Hepatocyte (in vitro differentiated cells): ENCODE measurements at places on chromosomes 13 and 19. TPM values are rescaled to one million over a fixed set of nuclear protein-coding genes. Genes with fewer than 3 reads are reported as not detected.

FBXO27 gene
- polyA plus RNA-seq = 10.3 and 11.0 TPM in 2 replicates

GNG8 gene
- polyA plus RNA-seq = 2.4 and 4.6 TPM in 2 replicates

ZGLP1 gene
- polyA plus RNA-seq = 10.3 TPM in 2 replicates

MISP gene
- polyA plus RNA-seq = 38.4 and 50.9 TPM in 2 replicates

NCR1 gene
- polyA plus RNA-seq = not detected in 2 replicates

ATP4A gene
- polyA plus RNA-seq = 3.5 and 5.1 TPM in 2 replicates

GPR18 gene
- 0.35 TPM in 1 of 2 replicates, not detected in the other for polyA plus RNA-seq

C19orf85 gene
- polyA plus RNA-seq = not detected in 2 replicates

B3GNT8 gene
- polyA plus RNA-seq = 14.6 and 17.7 TPM in 2 replicates

TEX29 gene
- polyA plus RNA-seq = 1.8 and 4.2 TPM in 2 replicates

PPM1N gene
- 0.59 and 1.4 TPM in 2 replicates for polyA plus RNA-seq

USE1 gene
- polyA plus RNA-seq = 42.6 and 46.7 TPM in 2 replicates

SHISA7 gene
- not detected in 2 replicates for polyA plus RNA-seq

C19orf18 gene
- polyA plus RNA-seq = 1.9 and 2.0 TPM in 2 replicates

LGALS7B gene
- 0.72 TPM in 1 of 2 replicates, not detected in the other for polyA plus RNA-seq

DCLK1 gene
- 0.16 and 0.72 TPM in 2 replicates for polyA plus RNA-seq

GRCh38 chr19:28710278-28710677 is 502.7 kb downstream of the UQCRFS1 start:
- no peak overlapping the region for H3K4me3 ChIP-seq
- H3K36me3 ChIP-seq = no peaks in the 10 kb centered on the region
- no peaks in the 10 kb centered on the region for H3K27me3 ChIP-seq
- no peak overlapping the region for H3K27ac ChIP-seq
- peak; percentile 64 for DNase-seq

- H3K27ac ChIP-seq = no peak overlapping the region
- H3K36me3 ChIP-seq = no peaks in the 10 kb centered on the region
- no peak overlapping the region for H3K4me3 ChIP-seq
- no peak for DNase-seq
These were observed 287.9 kb upstream of the NBEA start for GRCh38 chr13:34654203-34654602.

GRCh38 chr19:28472843-28473242 is 740.1 kb downstream of the UQCRFS1 start:
- no peak for DNase-seq
- H3K4me1 ChIP-seq = peaks cover 6% of the 10 kb centered on the region
- no peak overlapping the region for H3K27ac ChIP-seq
- no peak overlapping the region for H3K4me3 ChIP-seq
- no peaks in the 10 kb centered on the region for H3K36me3 ChIP-seq

- H3K4me3 ChIP-seq = no peak overlapping the region
- peaks cover 3% of the 10 kb centered on the region for H3K36me3 ChIP-seq
- no peaks in the 10 kb centered on the region for H3K27me3 ChIP-seq
- no peaks in the 10 kb centered on the region for H3K4me1 ChIP-seq
- DNase-seq = no peak
These were observed 128.8 kb downstream of the ATP11A start for GRCh38 chr13:112818698-112819045.

- no peak for DNase-seq
- no peak overlapping the region for H3K27ac ChIP-seq
- no peaks in the 10 kb centered on the region for H3K36me3 ChIP-seq
- peaks cover 30% of the 10 kb centered on the region for H3K27me3 ChIP-seq
- H3K4me3 ChIP-seq = peak overlapping the region; percentile 65
- H3K4me1 ChIP-seq = peaks cover 10% of the 10 kb centered on the region
These were observed 24.6 kb upstream of the SEMA6B start for GRCh38 chr19:4583961-4584669.

DNA sequence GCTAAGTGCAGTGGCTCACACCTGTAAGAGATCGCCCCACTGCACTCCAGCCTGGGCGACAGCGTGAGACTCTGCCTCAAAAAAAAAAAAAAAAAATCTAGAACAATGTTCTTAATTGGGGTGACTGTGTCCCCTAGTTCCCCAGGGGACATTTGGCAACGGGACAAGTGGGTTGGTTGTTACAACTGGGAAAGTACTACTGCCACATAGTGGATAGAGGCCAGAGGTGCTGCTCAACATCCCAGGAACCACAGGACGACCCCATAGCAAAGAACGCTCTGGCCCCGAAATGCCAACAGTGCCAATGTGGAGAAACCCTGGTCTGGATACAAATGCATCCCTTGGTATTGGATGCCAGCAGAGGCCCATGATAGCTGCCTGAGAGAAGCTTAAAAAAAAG is 11.8 kb downstream of the NLRP12 start:
- H3K27me3 ChIP-seq = no peaks in the 10 kb centered on the region
- DNase-seq = no peak
- no peaks in the 10 kb centered on the region for H3K4me1 ChIP-seq
- no peaks in the 10 kb centered on the region for H3K36me3 ChIP-seq
- no peak overlapping the region for H3K4me3 ChIP-seq
- H3K27ac ChIP-seq = no peak overlapping the region

- peaks cover 18% of the 10 kb centered on the region for H3K4me1 ChIP-seq
- no peak for DNase-seq
- H3K36me3 ChIP-seq = peaks cover 14% of the 10 kb centered on the region
- peak overlapping the region; percentile 92 for H3K27ac ChIP-seq
- H3K4me3 ChIP-seq = no peak overlapping the region
- no peaks in the 10 kb centered on the region for H3K27me3 ChIP-seq
These were observed 12.2 kb downstream of the TPM4 start for GRCh38 chr19:16088351-16089009.

DNA sequence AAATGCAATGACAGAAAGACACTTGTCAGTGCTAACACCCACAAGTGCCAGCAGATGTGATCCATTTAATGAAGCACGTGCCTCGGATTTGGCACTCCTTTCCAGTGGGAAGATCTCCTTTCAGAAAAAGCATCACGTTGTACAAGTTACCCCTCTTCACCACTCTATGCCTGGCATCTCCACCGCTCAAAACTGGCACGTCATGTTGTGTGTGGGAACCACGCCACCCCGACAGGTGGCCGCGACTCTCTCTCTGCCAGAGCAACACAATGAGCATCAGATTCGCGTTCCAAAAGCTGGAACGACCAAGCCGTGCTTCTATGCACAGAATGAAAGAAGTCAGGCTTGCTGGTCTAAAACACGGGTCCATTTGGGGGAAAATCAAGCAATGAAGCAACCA is 24.3 kb downstream of the TMTC4 start:
- no peaks in the 10 kb centered on the region for H3K36me3 ChIP-seq
- H3K27me3 ChIP-seq = no peaks in the 10 kb centered on the region
- no peak for DNase-seq
- no peaks in the 10 kb centered on the region for H3K4me1 ChIP-seq
- no peak overlapping the region for H3K27ac ChIP-seq

GRCh38 chr13:49521224-49521623 is 25.5 kb downstream of the PHF11 start:
- no peaks in the 10 kb centered on the region for H3K36me3 ChIP-seq
- no peak for DNase-seq
- H3K4me3 ChIP-seq = no peak overlapping the region

DNA sequence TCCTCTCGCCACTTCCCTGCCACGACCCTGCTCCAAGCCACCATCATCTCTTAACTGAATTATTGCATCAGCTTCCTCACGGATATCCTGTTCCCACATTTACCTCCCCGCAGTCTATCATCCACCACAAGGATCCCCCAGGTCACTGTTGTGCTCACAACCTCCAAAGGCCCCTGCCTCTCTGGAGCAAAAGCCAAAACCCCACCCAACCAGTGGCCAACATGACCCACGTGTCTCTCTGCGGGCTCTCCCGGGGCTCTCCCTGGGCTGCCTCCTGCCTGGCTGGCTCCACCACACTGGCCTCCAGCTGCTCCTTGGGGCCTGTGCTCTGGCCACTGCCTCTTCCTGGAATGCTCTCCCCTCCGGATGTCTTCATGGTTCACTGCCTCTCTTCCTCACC is 809.3 kb downstream of the UQCRFS1 start:
- no peaks in the 10 kb centered on the region for H3K36me3 ChIP-seq
- no peaks in the 10 kb centered on the region for H3K27me3 ChIP-seq
- no peak overlapping the region for H3K27ac ChIP-seq
- H3K4me3 ChIP-seq = no peak overlapping the region
- DNase-seq = no peak

DNA sequence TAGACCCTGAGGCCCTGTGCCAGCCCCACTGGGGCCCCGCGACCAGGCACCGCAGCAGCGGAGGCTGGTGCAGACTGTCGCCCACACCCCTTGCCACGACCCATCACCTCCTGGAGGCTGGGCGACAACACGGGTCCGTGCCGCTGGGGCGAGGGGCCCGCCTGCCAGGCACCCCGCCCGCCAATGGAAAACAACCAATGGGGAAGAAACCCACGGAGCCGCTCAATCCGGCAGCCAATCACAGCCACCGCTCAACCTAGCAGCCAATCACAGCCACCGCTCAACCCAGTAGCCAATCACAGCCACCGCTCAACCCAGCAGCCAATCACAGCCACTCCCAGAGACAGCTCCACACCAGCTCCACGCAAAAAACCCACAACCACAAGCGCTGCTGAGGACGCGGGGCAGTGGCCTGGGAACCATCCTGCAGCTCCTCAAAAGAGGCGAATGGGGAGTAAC is 29.7 kb downstream of the GPX4 start:
- peak overlapping the region; percentile 95 for H3K27ac ChIP-seq
- H3K36me3 ChIP-seq = no peaks in the 10 kb centered on the region
- no peaks in the 10 kb centered on the region for H3K27me3 ChIP-seq
- DNase-seq = no peak
- H3K4me1 ChIP-seq = peaks cover 22% of the 10 kb centered on the region
- no peak overlapping the region for H3K4me3 ChIP-seq

- peaks cover 9% of the 10 kb centered on the region for H3K4me1 ChIP-seq
- no peak for DNase-seq
- H3K27me3 ChIP-seq = no peaks in the 10 kb centered on the region
- H3K4me3 ChIP-seq = no peak overlapping the region
- no peak overlapping the region for H3K27ac ChIP-seq
- no peaks in the 10 kb centered on the region for H3K36me3 ChIP-seq
These were observed 10.5 kb downstream of the PEX11G start for GRCh38 chr19:7478173-7478842.

DNA sequence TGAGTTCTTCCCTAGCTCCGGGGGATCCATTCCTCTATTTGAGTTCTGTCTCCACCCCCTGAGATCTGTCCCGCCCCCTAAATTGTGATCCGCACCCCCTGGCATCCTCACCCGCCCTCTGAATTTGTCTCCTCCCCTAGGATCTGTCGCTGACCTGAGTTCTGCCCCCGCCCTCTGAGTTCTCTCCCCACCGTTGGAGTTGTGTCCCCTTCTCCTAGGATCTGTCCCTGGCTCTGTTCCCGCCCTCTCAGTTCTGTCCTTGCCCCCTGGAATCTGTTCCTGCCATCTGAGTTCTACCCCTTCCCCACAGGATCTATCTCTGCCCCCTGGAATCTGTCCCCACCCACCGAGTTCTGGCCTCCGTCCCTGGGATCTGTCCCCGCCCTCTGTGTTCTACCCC is 1.0 kb upstream of the SLC17A7 start:
- H3K4me1 ChIP-seq = peaks cover 3% of the 10 kb centered on the region
- no peak for DNase-seq
- H3K27me3 ChIP-seq = peaks cover 49% of the 10 kb centered on the region

DNA sequence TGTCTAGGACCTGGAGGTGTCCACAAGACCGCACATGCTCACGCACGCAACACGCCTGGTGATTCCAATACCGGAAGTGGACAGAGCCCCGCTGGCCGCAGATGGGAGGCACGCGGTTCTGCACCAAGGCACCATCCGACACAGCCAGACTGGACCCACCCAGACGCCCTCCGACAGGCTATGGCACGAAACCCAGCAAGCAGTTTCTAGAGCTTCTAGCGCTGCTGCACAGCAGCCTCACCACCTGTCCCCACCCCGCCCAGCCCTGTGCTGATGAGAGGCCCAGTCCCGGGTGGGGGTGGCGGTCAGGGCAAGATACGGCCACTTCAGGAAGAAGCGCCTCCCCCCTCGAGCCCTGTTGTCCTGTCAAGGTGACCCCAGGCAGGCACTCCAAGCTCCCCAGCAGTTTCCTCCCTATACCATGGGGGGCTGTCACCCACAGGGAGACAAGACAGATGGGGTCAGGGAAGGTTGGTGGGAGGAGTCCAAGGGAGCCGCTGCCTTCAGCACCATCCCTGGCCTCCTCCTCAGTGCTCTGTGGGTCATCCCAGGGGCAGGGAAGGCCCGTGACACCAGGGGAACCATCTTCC is 11.3 kb downstream of the LSM4 start:
- H3K27ac ChIP-seq = peak overlapping the region; percentile 89
- H3K4me3 ChIP-seq = no peak overlapping the region
- no peak for DNase-seq
- no peaks in the 10 kb centered on the region for H3K36me3 ChIP-seq

DNA sequence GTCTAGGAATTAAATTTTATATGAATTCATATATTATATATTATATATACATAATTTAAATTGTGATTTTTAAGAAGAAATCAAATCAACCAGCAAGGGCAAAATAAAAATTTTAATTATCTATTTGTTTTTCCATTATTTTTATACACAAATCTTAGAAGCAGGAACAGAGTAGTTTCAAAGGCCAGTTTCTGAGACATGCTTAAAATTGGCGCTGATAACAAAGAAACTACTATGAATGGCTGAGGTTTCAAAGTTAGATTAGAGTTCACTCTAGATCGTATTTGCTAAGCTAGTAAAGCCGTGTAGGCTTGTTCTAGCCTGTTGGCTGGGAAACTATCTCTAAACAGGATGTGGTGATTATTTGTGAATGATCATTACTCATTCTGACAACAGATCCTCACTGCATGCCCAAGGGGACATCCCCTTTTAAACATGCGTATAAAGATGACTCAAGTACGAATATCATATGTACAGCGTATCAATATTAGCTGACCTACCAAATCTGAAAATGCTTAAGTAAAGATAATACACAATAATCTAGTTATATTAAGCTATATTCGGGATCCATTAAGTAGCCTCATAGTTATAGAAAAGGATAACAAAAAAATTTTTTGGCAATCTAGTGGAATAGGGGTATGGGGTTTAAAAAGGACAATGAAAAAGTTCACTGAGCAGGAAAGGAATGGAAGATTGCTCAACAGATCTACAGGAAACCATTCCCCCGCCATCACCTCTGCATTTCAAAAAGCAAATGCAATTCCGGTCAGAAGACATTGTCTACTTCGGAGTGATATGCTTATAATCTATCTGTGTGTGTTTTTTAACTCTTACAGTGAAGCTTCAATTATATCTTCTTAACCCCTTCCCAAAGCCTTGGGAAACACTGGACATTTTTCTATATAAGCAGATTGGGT is 150.1 kb downstream of the SHISA2 start:
- no peaks in the 10 kb centered on the region for H3K4me1 ChIP-seq
- H3K27ac ChIP-seq = no peak overlapping the region
- H3K4me3 ChIP-seq = no peak overlapping the region
- H3K36me3 ChIP-seq = no peaks in the 10 kb centered on the region

- H3K27ac ChIP-seq = no peak overlapping the region
- H3K27me3 ChIP-seq = no peaks in the 10 kb centered on the region
- no peaks in the 10 kb centered on the region for H3K4me1 ChIP-seq
- H3K36me3 ChIP-seq = no peaks in the 10 kb centered on the region
- H3K4me3 ChIP-seq = no peak overlapping the region
- DNase-seq = no peak
These were observed 11.2 kb upstream of the PDCD2L start for GRCh38 chr19:34393031-34393430.

- H3K4me3 ChIP-seq = no peak overlapping the region
- peak; percentile 50 for DNase-seq
- H3K27me3 ChIP-seq = no peaks in the 10 kb centered on the region
- H3K4me1 ChIP-seq = peaks cover 5% of the 10 kb centered on the region
These were observed 183.5 kb upstream of the UBL3 start for GRCh38 chr13:30033681-30034457.

- peaks cover 51% of the 10 kb centered on the region for H3K4me1 ChIP-seq
- H3K27me3 ChIP-seq = no peaks in the 10 kb centered on the region
- H3K36me3 ChIP-seq = no peaks in the 10 kb centered on the region
These were observed 1.2 kb downstream of the LSM4 start for GRCh38 chr19:18321734-18322102.

GRCh38 chr13:99601535-99601934 is 100.3 kb downstream of the TM9SF2 start:
- H3K4me1 ChIP-seq = peaks cover 7% of the 10 kb centered on the region
- DNase-seq = no peak
- H3K27me3 ChIP-seq = no peaks in the 10 kb centered on the region
- no peak overlapping the region for H3K4me3 ChIP-seq
- no peak overlapping the region for H3K27ac ChIP-seq
